Fibroblast of the aortic adventitia (primary cell): ENCODE measurements at places on chromosomes 11 and 22. TPM values are rescaled to one million over a fixed set of nuclear protein-coding genes. Genes with fewer than 3 reads are reported as not detected.

MAPK8IP2 gene
- 0.27 and 1.1 TPM in 2 replicates for total RNA-seq

ZFPL1 gene
- 9.6 and 42.5 TPM in 2 replicates for total RNA-seq

GRCh38 chr11:132531921-132532320, 1000.4 kb downstream of the OPCML start:
- DNase-seq = no peak

DNA sequence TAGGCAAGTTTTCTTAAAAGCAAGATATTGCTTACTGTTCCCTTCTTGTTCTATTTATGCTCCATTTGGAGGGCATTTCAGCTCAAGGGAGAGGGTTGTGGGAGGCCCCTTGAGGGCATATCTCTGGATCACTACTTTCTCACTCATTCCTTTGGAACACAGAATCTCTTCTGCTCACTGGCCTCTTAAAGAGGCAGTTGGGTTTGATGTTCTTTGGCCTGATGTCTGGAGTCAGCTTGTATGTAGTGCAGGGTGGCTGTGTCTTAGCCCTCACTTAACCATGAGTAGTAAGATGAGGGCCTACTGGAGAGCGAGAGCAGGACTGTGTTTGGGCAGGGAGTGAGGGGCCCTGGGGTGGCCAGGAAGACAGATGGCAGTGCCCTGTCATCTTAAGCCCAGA, 3.6 kb downstream of the INCENP start:
- DNase-seq = no peak
